ENCODE measurements at places on chromosomes 13 and 19. TPM values are rescaled to one million over a fixed set of nuclear protein-coding genes. Genes with fewer than 3 reads are reported as not detected.

DNA sequence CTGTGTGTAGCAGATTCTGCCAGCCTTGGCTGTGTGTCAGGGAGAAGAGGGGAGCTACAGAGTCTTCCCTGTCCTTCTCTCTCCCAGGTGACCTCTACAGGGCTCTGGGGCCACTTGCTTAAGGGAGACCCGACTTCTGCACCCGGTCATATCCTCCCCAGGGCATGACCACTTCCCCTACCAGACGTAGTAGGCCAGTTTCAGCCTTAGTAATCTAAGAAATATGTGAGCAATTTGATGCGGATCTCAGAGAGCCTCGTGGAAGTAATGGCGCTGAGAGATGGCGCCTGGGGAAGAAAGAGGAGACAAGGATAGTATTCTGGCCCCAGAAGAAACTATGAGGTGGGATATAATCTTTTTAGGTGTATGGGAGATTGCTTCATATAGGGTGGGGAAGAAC is 41.9 kb downstream of the NFIX start:
- peak; percentile 71 for DNase-seq

LILRB3 gene
- not detected for total RNA-seq

GRCh38 chr19:46404055-46404752 is 9.2 kb downstream of the CCDC8 start:
- no peak for DNase-seq

- no peak for DNase-seq
Measured at GRCh38 chr13:29382021-29382420, 213.5 kb downstream of the SLC7A1 start.

DNA sequence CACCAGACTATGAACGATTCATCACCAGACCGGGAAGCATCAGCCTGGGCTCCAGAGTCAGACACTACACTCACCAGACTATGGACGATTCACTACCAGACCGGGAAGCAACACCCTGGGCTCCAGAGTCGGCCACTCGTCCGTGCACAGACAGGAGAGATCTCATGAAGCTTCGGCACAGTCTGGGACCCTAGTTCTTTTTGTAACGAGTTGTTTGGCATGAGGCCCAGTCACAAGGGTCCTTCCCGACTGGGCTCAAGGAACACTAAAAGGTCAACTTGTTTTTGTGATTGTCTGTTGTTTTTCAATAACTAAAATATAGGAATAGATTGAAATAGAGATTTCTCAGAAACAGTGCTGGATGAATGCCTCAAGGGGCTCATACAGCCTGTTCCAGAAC is 1141.6 kb upstream of the MIR17HG start:
- no peak for DNase-seq

PLIN4 gene
- under 0.01 TPM for total RNA-seq

KLF1 gene
- not detected for total RNA-seq

DNA sequence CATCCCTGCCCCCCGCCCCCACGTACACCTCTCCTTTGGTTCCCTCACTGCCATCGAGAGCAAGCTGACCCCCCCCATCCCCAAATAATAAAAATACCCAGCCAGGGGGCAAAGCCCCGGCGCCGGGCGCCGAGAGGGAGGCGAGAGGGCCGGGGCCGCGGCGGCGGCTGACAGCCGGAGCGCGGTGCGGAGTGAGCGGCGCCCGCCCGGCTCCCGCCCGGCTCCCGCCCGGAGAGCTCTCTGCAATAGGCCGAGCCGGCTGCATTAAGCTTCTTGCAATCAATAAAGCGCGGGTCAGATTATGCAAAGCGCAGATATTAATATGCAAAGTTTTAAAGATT is 40.9 kb downstream of the DEDD2 start:
- DNase-seq: no peak

DNA sequence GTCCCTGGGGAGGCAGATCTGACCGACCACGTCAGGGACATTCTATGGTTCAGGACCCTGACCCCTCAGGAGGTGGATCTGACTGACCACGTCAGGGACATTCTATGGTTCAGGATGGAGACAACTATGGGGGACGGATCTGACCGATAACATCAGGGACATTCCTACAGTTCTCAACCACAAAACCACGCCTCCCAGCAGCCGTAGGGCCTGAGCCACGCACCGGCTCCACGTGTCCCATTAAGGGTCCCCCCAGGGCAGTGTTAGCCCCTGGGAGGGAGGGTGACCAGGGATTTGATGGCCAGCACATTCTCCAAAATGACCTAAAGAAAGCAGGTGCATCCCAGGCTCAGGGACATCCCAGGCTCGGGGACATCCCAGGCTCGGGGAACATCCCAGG is 49.0 kb upstream of the C13orf46 start:
- DNase-seq: no peak

DNA sequence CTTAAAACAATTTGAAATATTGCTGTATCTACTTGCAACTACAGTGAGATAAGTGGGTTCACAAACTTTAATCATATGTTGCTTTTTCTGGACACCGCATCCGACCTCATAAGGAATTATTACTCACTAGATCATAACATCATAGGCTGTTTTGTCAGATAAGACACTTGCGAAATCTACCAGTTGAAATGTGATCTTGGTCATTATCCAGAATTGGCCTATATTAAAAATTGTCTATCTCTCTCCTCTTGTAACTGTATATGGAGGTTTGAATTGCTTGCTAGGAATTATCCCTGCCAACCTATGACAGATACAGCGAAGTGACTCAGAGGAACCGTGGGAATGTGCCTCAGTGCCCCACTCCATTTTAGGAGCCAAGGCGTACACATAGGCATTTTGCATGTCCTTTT is 117.0 kb upstream of the POSTN start:
- peak; percentile 75 for DNase-seq

VRK3 gene
- 22.4 TPM for total RNA-seq

DNA sequence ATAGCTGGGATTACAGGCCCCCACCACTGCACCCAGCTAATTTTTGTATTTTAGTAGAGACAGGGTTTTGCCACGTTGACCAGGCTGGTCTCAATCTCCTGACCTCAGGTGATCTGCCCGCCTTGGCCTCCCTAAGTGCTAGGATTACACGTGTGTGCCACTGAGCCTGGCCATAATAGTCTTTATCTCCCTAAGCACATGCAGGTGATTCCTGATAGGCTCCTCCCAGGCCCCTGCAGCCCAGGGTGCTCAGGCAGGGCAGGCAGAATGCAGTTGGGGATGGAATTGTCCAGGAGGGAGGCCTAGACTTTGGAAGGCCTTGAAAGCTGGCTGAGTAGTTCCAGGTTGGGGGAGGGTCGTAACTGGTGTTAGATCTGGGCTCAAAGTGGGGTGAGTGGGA is 8.5 kb downstream of the ZNF526 start:
- no peak for DNase-seq

LILRB1 gene
- total RNA-seq: not detected

- no peak for DNase-seq
Measured at GRCh38 chr13:98397221-98397620, 179.7 kb downstream of the STK24 start.

MADCAM1 gene
- 0.07 TPM for total RNA-seq

GRCh38 chr19:7931221-7932061 is 5.5 kb upstream of the CTXN1 start:
- no peak for DNase-seq

KATNAL1 gene
- total RNA-seq: 17.9 TPM

- DNase-seq: no peak
Measured at GRCh38 chr19:3790209-3790734, 4.1 kb upstream of the MATK start.

GRCh38 chr13:43657485-43657884 is 129.3 kb downstream of the ENOX1 start:
- DNase-seq: no peak

TMEM190 gene
- total RNA-seq: not detected

LRP3 gene
- 12.0 TPM for total RNA-seq

DNA sequence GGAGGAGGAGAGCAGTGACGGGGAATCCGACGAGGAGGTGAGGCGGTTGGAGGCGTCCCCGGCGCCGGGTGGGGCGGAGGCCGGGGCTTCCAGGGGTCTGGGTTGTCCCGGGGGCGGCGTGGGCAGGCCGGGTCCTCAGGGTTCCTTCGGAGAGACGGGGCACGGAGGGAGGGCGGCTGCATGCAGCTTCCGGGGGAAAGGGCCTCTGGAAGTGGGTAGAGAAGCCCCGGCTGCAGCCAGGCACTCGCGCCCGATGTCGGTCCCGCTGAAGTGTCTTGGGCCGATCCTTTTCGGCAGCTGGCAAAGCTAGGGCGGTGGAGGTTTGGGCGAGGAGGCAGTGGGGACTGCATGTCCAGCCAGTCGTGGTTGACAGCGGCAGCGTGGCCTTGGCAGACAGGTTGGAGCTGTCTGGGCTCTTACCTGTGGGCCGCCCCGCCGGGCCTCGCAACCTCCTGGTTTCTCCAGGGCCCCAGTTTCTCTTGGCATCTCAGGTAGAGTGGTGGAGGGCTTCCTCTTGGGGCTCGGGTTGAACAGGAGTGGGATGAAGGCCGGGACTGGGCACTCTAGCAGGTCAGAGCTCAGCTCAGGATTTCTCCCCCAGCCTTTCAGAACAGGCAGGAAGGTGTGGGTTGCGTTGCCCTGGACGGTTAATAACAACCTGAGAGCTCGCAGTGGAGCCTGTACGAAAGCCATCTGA is 690 bp downstream of the KMT2B start:
- no peak for DNase-seq

- no peak for DNase-seq
Measured at GRCh38 chr13:33185853-33186252, 99.7 kb downstream of the STARD13 start.

DNA sequence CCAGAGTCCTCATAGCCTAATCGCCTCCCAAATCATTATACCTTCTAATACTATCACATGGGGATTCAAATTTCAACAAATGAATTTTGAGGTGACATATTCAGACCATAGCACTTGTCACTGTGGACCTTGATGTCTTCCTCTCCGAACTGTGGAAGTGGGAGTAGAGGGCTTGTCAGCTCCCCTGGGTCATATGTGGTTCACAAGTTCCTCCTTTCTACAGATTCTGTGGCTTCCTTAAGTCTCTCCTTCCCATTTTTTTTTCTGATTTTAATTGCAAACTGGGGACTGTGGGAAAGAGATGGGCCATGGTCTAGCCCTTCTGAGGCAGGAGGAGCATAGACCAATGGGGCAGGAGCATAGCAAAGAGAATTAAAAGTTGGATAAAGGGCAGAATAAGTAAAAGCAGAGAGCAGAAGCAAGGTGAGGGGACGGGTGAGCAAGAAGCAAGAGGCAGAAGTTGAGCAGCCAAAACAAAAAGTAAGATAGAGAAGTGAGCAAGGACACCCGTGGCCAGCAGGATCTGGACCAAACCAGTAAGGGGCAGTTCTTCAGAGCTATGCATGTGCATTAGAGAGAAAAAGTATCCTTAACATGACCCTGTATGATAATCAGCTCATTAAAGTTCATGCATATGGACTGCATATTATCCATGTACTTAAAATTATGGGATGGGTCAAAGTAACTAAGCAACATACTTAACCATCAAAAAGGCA is 2.6 kb upstream of the SIGLEC7 start:
- no peak for DNase-seq

DNA sequence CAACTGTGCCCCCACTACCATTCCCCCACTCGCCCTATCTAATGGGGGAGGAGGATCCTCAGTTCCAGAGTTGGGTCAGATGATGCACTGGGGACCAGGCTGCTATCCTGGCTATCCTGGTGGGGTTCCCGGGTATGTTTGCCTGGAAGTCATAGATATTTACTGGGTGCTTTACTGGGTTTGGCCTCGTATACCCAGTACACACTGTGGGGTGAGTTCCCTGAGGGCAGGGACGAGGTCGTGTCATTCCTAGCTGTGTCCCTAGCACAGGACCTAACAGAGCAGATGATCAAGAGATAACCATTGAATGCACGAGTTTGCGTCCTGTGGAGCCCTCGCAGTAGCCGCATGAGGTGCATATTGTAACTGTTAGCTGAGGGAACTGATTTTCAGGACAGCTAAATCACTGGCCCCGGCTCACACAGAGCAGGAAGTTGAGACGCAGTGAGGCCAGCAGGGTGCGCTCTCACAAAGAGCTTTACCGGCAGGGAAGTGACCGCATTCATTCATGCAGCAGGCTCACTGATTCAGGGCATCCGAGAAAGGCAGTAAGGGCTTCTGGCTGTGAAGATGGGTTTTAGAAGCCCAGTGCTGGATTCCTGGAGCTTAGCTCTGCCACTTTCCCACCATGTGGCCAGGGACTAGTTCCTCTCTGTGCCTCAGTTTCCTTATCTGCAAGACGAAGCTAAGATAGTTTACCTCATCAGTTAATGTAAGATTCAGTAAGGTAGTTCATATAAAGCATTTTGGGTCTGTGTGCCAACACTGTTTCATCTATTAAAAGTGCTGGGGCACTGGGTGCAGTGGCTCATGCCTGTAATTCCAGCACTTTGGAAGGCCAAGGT is 6.0 kb downstream of the RUVBL2 start:
- DNase-seq: peak; percentile 30

DNA sequence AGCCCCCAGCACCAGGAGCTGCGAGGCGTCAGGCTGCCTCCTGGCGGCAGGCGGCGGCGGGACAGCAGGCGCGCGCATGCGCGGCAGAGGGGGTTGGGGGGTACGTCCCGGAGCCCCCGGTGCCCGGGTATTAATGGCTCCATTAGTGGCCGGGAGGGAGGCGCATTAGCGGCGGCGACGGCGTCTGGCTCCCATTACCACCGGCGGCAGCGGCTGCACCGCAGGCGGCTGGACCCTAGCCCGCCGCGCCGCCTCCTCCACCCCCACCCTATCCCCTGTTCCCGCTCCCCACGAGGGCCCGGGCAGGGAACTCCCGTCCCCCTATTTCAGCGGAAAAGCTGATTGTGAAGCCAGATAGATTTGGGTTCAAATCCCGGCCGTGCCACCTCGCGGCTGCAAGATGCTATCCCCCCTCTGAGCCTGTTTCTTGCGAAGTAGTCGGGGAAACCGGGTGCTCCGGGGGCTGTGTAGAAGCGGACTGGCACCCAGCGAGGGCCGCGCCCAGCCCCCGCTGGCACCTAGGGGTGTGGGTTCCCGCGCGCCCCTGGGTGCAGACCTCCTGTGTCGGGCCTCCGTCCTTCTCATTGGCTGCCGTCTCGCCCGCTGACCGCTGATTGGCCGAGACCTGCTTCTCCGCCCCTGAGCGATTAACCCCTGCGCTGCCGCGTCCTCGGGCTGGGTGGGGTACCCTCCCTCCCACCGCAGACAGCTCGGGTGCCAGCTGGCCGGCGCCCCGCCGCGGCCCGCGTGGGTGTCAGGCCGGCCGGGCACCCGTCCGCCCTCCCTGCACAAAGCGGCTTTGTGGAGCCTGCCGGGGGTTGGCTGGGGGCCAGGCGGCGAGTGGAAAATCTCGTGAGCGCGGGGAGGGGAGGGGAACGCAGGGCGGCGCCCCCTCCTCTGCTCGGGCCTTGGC is 11.1 kb downstream of the CIC start:
- no peak for DNase-seq

- DNase-seq: no peak
Measured at GRCh38 chr13:95585867-95586266, 33.3 kb downstream of the CLDN10 start.

IZUMO2 gene
- not detected for total RNA-seq

GRCh38 chr13:96218475-96218874 is 128.6 kb downstream of the HS6ST3 start:
- DNase-seq: no peak

DNA sequence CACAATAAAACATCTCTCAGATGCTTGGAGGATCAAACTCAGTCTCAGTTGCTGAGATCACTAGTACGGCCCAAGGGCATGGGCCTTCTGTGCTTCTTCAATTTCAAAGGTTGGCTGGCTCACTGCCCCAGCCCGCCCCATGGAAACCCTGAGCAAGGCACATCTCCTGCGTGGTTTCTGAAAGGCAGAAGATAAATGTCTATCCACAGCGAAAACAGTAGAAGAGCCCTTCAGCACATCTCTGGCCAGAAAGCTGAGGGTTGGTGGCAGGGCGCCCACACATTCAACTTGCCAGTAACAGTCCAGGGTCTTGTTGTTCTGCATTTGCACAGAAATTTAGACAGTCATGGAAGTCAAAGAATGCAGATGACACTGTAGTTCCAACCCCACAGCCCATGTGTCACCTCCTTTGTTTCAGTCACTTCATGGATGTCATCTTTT is 24.0 kb upstream of the KATNAL1 start:
- DNase-seq: no peak
